ENCODE measurements at places on chromosomes 12 and 14.

GRCh38 chr14:80713076-80713850, 228.3 kb downstream of the CEP128 start:
- no peak for DNase-seq

GRCh38 chr14:22955702-22956569, 954 bp downstream of the HAUS4 start:
- no peak for DNase-seq

GRCh38 chr12:46160101-46160980, 108.5 kb downstream of the SLC38A1 start:
- no peak for DNase-seq

- no peak for DNase-seq
Measured at GRCh38 chr12:108235197-108235984, 103.7 kb downstream of the CMKLR1 start.

- DNase-seq: no peak
Measured at GRCh38 chr12:114406984-114407841, 1.3 kb upstream of the TBX5 start.

GRCh38 chr12:132956011-132956788, at the start of gene ZNF605:
Gene ZNF605, minus strand, starts transcription at chr12:132956306. Its CDS starts 10,671 bp downstream, at chr12:132945635.
- peak; percentile 70 for DNase-seq

- no peak for DNase-seq
Measured at GRCh38 chr14:68246074-68246785, 426.7 kb downstream of the RAD51B start.

DNA sequence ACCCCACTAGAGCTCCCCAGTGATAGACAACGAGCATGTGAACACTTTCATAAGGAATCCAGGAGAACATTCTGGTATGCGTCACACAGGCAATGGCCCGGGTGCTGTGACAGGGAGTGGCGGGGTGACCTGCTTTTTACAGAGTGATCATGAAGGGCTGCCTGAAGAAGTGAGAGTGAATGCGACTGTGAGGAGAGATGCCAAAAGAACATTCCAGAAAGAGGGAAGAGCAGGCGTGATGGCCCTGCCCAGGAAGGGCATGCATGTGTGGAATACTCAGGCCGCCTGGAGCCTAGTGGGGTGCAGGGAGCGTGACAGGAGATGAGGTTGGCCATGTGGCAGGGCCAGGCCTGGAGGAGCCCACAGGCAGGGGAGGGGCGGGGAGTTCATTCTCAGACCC, 53.8 kb downstream of the FZD10 start:
- DNase-seq: no peak

- no peak for DNase-seq
Measured at GRCh38 chr12:69007855-69008351, 74.9 kb upstream of the CPM start.

GRCh38 chr12:47014474-47014873, 64.9 kb upstream of the PCED1B start:
- no peak for DNase-seq

- DNase-seq: no peak
Measured at GRCh38 chr12:65653946-65654629, 170.2 kb upstream of the HMGA2 start.

DNA sequence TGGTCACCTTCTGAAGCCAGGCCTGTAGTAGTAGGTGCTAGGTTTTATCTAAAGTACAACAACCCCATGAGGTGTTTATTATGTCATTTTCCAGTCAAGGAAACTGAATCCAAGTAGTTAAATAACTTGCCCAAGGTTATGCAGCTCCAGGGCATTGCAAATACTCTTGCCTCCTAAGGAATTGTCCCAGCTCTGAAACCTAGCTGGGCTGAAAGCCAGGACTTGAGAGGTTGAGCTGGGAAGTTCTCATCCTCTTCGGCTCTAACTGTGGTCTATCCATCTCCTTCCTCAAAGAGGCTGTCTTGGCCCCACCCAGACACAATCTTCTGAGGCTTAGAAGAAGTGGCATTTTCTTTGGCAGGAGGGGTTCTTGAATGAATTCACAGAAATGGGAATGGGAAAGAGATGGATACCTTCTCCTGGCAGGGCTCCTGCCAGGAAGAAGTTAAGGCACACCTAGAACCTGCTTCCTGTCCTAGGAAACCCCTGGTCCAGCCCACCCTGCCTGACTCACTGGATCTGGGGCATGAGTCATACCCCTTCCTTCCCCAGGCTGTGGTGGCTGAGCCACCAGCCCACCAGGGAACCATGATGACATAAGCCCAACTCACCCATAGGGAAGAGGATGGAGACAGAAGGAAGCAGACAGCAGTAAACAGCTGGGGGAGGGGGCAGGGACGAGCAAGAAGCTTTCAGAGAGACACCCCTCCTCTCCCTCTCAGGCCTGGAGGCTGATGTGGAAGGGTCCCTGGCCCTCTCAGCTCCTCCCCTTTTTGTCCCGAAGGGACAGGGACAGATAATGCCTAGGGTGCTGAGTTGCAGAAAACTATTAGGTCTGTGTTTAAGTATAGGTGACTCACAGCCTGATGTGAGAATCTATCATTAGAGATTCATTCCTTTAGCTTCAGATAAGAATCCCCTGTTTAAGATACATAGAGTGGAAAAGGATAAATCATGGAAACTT, 2.1 kb upstream of the PLEK2 start:
- no peak for DNase-seq

DNA sequence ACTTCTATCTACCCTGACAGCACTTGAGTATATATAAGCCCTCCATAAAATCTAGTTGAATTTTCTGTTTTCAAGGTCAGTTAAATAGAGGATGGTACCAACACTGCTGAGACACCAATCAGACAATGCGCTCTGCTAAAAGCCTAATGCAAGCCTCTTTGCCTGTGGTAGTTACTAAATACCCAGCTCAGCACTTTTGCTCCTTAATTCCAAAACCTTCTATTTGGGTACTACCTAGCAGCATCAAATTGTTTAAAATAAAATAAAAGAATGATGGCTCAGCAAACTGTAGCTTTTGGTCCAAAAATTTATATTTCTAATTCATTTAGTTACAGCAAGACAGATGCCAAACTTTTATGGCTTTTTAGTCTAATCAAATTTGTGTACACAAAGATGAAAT, 107.9 kb downstream of the IPO8 start:
- no peak for DNase-seq

DNA sequence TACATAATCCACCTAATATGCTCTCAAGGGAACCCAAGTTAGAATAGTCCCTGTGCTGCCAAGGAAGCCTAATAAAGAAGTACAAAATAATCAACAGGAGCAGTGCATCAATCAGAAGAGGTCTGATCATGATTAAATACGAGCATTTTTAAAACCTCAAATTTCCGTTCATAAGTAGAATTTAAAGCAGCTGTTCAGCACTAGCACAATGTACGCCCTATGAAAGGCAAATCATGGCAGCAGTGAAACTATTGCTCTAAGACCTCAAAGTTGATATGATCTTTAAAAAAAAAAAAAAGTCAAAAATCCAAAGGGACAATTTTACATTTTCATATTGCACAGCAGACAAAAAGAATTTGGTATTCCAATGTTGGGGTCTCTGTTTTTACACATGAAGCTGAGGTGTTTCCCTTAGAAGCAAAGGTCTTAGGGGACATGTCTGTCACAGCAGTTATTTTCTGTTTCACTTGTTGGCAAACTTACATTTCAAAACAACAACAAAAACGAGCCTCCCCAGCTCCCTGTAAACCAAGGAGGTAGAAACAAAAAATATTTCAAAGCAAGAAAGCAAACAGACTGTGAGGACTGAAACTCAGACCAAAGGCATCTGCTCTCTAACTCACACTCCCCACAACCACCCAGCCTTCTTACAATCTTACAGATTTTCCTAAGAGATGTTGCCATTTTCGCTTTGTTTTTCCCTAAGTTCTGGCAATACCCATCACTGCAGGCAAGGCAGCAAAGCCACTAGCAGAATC, 28.2 kb downstream of the SOX5 start:
- no peak for DNase-seq

DNA sequence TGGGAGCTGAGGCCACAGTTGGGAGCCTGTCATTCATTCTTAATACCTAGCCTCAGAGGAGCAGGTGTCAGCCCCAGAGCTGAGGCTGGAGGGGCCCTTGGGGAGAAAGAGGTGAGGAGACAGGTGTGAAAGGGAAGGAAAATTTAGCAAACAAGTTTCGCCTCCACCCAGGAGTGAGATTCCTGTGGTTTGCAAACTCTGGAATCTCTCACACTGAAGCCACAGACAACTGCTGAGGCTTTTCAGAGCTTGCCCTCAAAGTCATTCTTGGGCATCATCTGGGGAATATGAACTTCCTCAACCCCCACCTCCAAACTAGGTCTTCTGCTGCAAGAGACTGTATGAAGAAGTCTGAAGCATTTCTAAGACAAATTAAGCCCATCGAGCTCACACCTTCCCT, 589.5 kb upstream of the TBX3 start:
- DNase-seq: no peak

- DNase-seq: no peak
Measured at GRCh38 chr12:31531893-31532292, 59.0 kb downstream of the DENND5B start.

DNA sequence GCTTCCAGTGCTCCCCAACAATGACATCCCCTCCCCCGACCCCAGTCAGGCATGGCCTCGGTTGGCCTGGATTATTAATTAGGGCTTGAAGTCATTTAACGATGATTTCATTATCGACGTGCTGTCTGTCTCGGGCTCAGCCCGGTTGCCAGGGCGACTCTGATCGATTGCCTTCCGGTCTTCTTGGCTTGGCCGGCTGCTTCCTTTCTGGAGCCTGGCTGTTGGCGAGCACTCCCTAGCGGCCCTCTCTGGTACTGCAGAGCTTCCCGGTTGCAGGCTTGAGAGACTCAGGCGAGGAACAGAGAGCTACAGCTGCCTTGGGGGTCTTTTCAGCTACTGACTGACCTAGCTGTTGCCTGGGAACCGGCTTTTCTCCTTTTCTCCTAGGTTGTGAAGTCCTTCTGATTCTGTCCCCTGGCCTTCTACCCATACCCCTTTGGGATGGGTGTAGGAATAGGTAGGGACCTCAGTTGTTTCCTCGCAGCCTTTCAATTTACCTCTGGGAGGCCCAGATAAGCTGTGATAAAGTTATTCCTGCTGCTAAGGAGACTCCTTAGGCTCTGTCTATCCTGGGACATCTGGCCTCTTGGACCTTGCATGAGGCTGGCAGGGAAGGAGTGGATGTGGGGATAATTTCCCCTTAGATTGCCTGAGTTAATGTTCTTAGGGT, 5.5 kb upstream of the CISTR start:
- DNase-seq: peak; percentile 62

DNA sequence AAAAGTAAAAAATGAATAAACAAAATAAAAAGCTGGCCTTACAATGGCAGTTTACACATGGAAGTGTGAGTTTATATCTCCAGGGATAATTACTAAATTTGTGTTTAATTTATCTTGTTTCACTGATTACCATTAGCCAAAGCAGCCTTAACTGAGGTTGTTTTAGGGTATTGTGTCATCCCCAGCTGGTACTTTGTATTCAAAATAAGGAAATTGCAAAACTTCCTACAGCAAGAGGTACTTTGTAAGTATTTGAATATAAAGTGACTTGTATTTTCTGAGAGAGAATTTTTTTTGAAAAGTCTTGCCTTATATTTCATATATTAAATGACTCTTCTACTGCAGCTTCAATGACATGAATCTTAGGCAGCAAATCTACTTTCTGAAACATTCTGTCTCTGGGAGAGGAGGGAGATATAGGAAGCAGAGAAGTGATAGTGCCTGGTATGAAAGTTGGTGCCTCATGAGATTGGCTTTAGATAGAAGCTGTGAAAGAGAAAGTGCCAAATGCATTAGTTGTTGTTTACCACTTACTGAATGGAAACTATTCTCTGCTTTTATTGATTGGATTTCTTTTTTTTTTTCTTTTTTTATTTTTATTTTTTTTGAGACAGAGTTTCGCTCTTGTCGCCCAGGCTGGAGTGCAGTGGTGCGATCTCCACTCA, 6.7 kb downstream of the FNTB start:
- no peak for DNase-seq

- DNase-seq: no peak
Measured at GRCh38 chr12:106953352-106954250, 2.1 kb upstream of the TMEM263 start.

GRCh38 chr14:75128596-75128990, 1.7 kb upstream of the NEK9 start:
- no peak for DNase-seq

Measured in substantia nigra (tissue), 51 donors.